ENCODE measurements at places on chromosomes 2 and 18.

- DNase-seq = no peak
These were observed 214.6 kb downstream of the SETBP1 start for GRCh38 chr18:44895176-44895798.

DNA sequence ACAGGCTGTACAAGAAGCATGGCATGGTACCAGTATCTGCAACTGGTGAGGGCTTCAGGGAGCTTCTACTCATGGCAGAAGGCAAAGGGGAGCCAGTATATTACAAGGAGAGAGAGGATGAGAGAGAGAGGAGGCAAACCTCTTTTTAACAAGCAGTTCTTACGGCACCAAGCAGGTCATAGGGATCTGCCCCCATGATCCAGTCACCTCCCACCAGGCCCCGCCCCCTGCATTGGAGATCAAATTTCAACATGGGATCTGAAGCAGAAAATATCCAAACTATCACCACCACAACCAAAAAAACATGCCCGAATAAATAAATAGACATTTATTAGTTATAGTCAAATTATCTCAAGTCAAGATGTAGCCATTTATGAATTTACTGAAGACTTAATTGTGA is 14.5 kb upstream of the SLC35F5 start:
- no peak for DNase-seq

- DNase-seq = no peak
These were observed 141.1 kb downstream of the CELF4 start for GRCh38 chr18:37424507-37424906.

DNA sequence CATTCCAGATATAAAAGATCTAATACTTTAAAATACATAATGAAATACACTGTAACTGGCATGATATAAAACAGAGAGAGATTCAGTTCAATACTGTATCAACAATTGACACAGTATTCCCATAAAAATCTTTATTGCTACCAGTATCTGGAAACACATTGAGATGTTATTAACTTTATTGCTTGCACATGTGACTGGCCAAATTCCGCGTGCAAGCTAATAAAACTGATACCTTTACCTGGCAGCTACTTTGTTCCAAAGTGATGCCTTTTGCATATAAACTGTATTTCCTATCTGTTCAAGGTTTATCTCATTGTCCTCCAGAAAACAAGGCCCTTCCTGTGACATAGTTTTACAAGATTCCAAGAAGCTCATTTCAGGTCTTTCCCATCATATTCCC is 15.4 kb upstream of the REG1B start:
- no peak for DNase-seq

DNA sequence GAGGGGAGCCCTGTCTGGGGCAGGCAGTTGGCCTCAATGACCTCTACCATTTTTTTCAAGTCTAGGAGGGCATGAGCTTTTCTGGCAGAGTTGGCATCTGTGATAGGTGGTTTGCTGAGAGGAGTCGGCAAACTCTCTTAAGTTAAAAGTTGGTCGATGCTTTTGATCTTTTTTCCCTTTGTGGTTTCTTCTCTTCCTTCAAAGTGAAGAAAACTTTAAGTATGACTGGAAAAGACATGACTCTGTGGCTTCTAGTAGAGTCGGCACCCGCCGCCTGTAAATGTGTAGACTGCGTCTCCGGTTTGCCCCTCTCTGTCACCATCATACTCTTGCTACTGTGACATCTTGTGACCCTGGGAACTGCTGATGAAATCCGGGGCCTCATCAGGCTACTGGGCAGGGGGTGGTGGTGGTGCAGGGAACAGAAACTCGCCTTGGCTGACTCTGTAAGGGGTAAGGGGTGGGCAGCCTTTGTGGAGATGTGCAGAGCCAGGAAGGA is 21.1 kb downstream of the INPP5D start:
- no peak for DNase-seq

Data from right forelimb (tissue), 1 donor.